HuH-7.5 (cell line): ENCODE measurements at places on chromosomes 7 and 10.

DNA sequence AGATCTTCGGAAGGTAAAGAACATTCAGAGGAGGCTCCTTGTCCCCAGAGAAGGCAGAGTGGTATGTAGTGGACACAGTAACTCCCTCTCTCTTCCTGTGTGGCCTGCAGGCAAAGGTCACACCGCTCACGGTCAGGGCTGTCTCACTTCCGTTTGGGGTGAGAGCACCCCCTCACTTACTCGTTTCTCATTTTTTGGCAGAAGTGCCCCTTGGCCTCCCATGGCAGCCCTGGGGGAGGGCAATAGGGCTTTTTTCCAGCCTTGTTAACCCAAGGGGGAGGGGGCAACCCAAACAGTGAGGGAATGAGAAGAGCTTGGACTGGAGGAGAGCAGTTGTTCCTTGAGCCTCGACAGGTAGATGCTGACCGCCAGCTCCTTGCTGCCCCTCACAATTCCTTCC lies 31.8 kb upstream of the SRGN start:
- no peak for DNase-seq

- DNase-seq, result peak; percentile 28
These were observed 822 bp downstream of the ZNF800 start for GRCh38 chr7:127391591-127392181.

DNA sequence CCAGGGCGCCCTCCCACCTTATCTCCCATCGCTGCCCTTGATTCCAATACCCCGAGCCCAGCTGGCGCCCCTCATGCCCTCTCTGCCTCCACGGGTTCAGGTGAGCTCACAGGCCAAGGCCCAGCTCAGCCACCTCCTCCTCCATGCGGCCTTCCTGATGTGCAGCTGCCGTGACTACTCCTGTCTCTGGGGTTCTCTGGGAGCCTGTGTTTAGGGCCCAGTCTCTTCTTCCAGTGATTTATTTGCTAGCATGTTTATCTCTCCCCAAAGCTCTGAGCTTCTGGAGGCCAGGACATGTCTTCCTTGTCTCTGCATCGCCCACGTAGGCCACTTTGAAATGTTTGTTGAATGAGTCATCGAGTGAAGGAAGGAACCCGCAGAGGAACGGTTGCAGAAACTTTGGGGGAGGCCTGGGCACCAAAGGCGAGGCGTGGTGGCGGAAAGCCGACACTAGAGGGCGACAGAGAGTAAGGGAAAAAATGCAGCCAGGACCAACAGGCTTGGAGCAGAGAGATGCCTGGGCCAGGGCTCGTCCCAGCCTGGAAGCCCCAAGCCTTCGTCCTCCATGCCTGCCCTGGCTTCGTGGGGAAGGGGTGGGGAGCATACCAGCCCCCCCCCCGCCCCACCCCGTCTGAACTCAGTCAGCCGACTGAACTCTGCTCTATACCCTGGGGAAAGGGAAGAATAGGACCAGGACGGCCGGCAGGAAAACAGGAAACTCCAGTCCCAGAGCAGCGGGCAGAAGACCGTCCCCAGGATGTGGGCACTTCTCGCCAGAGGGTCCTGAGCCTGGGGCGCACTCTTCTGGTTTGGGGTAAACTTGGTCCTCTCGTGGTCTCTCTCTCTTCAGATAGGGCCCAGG lies 10.9 kb upstream of the HSPB1 start:
- DNase-seq, result peak; percentile 82

DNA sequence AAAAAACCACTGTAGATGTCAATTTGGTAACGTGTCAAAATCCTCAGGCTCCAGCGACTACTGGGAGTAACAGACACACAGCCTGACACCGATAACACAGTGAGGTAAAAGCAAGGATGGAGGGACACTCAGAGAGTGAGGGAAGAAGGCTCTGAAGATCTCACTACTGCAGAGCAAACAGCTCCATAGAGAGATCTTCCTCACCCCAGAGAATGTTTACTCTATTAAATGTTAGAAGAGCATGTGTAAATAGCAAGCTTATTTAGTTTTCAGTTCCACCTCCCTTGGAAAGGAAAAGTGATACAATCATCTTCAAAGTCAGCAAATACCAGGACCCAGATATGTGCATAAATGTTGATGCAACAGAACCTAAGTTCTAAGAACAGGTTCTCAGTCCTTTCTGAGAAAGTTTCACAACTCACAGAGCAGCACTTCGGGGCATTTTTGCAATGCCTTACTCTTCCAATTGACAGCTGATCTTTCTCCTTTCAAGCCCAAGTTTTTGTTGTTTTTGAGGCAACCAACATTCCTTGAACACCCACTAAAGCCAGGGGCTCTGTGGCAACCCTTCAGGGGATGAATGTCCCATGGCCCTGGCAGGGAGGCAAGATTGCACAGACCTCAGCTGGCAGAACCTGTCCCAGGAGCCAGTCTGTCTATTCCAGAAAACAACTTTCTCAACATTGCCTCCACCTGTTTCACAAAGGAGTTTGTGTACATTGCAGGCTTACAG lies 177.4 kb downstream of the SFMBT2 start:
- DNase-seq, result no peak

DNA sequence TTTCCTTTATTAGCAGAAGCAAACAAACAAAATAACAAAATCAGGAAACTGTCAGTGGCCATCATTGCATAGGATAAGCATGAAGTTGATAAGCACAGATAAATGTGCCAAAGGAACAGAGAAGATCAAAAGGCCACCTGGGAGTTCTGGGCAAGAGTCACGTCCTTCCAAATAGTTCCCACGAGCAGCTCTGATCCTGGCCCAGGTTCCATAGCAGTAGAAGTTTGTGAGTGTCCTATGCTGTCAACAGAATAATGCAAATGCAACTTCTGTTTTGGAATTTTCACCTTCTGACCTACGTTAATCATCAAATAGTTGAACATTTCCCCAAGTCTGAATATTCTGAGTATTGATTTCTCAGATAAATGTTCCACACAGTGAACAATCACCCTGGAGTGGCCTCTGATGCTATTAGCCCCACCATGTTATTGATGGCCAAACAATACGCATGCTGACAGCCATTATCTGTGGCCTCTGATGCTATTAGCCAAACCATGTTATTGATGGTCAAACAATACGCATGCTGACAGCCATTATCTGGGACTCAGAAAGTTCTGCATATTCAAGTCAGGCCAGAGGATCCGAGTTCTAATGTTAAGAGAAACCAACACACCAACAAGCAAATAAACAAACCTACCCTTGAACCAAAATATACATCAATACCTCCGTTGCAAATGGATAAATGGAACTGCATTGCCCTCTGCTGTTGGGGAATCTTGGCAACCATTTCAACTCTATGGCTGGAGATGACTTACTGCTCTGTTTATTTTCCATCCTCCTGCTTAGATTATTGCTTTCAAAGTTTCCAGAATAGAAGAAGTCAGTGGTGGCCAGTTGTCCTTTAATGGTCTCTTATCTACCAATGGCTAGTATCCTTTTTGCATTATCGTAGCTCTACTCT lies 63.3 kb downstream of the MRC1 start:
- no peak for DNase-seq

- no peak for DNase-seq
These were observed 31.6 kb upstream of the ANK3 start for GRCh38 chr10:60420991-60421894.

GRCh38 chr10:1020958-1021357 lies 4.7 kb downstream of the IDI2 start:
- no peak for DNase-seq

DNA sequence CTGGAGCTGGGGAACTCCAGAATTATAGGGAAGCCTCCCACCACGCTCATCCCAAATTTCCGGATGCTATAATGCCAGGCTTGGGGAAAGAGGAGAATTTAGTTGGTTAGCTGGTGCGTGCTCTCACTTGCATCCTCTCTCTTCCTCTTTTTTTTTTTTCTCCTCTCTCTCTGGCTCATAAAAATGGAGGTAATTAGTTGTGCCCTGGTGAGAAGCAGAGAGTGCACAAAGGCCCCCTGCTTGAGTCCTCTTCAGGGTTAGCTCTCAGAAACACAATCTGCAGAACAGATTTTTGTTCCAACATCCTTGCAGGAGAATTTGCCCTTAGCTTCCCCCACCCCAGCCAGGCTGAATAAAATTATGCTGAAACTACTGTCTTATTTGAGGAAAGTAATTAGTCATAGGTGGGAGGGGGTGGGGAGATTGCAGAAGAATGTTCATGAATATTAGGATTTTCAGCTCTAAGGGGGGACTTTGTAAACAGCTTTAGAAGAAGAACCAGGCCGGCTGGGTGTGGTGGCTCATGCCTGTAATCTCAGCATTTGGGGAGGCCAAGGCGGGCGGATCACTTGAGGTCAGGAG lies 7.6 kb downstream of the SERPINE1 start:
- no peak for DNase-seq

GRCh38 chr7:5497295-5498103 lies 73.9 kb upstream of the TNRC18 start:
- DNase-seq, result no peak

- no peak for DNase-seq
These were observed 1249.1 kb downstream of the TYW1 start for GRCh38 chr7:68245688-68246087.

GRCh38 chr10:9230625-9231024 lies 1176.1 kb downstream of the GATA3 start:
- DNase-seq, result no peak
